Left lobe of liver (tissue), 2 donors: ENCODE measurements at places on chromosomes 7 and 10. TPM values are rescaled to one million over a fixed set of nuclear protein-coding genes. Genes with fewer than 3 reads are reported as not detected.

- peak; percentile 16 for DNase-seq
Observed at GRCh38 chr10:43939389-43939938, 290.8 kb upstream of the ZNF32 start.

GRCh38 chr10:96271016-96271815, at the start of gene BLNK:
Gene BLNK, minus strand, starts transcription at chr10:96271569. Its CDS starts 171 bp downstream, at chr10:96271398.
- peak; percentile 79 for DNase-seq

DNA sequence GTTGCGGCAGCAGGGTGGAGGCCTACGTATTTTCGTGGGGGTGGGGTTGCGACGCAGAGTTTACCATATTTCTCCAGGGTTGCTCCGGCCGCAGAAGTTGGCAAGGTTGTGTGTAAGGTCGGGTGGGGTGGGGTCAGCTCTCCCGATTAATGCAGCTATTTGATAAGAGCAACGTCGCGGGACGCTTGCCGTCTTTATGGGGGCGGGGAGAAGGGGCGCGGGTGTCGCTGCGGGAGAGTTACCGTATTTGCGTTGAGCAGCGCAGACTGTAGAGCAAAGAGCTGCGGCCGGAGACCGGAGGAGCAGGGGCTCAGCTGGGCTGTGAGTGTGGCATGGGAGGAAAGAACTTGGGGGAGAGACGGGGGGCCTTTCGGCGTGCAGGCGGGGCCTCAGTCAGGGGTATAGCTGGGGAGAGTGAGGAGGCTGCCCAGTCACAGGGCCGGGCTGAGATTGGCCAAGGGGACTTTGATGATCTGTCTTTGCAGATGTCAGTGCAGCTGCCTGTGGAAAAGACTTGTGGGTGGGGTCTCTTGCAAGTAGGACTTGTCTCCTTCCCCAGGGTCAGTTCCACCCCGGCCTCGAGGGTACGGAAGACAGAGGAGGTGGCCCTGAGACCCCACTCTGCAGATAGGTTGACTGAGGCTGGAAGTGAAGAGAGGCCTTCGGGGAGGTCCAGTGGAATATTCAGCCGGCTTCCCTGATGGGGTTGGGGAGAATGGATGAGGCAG, 26.6 kb downstream of the ZNF775 start:
- no peak for DNase-seq

DNA sequence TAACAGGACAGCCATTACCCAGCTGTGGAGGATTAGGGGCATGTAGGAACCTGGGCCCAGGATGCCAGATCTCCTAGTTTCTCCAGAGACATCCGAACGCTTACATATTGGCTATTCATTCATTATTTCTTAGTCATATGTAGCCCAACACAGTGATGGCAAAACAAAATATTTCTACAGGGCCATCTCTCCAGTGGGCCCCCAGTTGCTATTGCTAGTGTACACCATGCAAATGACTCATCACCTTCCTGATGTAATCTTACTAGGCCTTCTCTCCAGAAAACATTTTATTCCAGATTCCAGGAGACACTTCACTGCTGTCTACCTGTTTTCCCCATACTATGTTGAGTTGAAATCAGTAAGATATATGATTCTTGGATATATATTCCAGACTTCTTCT, 201.7 kb downstream of the PLXDC2 start:
- no peak for DNase-seq

DNA sequence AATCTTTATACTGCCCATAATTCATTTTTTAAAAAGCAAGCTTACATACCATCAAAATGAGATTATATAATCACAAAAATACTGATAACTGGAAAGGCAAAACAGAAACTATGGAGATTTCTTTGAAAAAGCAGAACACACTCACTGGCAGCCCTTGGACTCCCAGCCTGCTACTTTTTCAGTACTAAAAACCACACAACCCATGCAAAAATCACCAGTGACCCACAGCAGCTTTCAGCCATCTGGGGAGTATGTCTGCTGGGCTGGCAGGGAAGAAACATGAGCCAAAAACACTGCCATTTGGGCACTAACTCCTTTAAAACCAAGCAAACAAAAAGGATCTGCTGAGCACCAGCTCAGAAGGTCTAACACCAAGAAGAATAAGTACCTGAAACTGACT, 80.0 kb upstream of the DDC start:
- no peak for DNase-seq

- peak; percentile 94 for DNase-seq
Observed at GRCh38 chr7:25179771-25180591, 48.3 kb downstream of the NPVF start.

The HIF1AN gene
- 13.0 TPM for total RNA-seq

The SPDYE6 gene
- not detected for total RNA-seq

The NPSR1 gene
- not detected for total RNA-seq

- DNase-seq: no peak
Observed at GRCh38 chr7:907158-907980, 31.0 kb downstream of the GET4 start.

DNA sequence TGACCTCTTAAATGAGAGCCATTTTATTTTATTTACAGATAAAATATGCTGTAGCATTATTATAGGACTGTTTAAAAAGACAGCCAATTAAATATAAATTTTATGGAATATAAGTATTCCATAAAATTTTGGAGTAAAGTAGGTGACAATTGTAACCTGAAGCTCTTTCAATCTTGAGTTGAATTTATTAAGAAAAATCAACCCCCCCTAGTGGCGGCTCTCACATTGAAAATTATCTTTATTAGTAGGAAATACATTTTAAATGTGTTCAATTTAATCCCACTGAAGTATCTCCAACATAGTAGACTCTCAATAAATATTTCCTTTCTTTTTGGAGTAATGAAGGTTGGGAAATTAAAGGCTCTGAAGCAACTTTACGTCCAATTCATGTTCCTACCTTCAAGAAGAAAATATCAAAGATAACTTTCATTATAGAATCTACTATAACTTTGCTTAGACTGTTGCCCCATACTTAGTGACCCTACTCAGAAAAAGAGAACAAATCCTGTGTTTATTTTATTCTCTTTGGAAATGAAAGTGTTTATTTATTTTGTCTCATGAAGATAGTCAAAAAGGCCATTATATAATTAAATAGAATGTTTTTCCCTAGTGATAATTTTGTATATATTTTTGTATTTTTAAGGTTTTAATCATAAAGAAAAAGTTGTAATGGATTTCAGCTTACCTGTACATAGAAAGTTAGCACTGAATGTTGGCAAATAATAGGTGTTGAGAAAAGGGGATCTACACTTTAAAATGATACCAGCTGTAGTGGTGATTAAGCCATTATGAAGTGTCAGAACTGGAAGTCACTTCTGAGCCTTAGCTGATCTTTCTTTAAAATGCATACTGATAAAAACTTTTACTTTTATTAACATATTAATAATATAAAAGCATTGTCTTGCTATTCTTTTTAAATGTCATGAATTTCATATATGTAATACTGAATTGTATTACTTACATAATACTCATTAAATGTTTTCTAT, 3.3 kb downstream of the AHR start:
- no peak for DNase-seq

- DNase-seq: no peak
Observed at GRCh38 chr10:49111320-49111698, 4.0 kb downstream of the VSTM4 start.

The HMX2 gene
- total RNA-seq: not detected

DNA sequence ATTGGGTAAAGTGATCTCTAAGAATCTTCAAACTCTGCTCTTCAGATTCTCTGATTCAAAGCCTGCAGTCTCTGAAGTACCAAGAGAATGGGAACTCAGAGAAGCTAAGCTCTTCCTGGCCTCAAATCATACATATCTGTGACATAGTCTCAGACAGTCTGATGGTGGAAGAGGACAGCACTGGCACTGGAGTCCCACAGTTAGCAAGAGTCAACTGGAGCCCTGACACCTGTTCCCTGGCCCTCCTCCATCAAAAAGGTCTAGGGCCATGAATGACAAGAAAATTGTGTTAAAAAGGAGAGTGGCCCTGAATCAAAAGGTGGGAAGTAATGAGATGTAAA, 37.7 kb downstream of the PRSS2 start:
- DNase-seq: no peak
